ENCODE measurements at places on chromosomes 1 and 21. TPM values are rescaled to one million over a fixed set of nuclear protein-coding genes. Genes with fewer than 3 reads are reported as not detected.

GRCh38 chr1:113904293-113904673, 316 bp downstream of the AP4B1 start:
- peak; percentile 86 for DNase-seq

DNA sequence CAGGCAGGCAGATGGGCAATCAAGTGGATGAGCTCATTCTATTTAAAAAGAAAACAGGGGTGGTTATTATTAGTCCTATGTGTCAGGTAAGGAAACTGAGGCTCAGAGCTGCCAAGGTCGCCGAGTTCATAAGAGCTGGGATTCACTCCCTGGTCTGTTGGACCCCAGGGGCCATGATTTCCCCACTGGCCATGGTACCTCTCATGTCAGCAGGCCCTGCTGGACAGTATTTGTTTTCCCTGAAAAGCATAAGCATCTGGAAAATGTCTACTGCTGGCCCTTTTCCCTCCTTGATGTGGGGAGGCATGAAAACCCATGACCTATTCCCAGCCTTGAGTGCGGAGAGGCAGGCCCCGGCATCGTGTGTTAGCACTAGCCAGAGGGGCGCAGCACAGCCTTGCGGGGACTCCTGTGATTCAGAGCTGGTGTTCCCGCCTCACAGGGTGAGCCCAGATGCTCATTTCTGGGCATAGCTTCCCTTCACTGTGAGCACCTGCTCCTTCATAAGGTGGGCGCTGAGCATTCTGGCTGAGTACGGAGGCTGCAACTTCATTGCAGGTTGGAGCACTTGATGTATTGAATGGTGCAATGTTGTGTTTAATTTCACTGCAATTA, 617.5 kb downstream of the PTPRU start:
- DNase-seq = no peak

- no peak for DNase-seq
Measured at GRCh38 chr1:15640667-15641066, 23.4 kb downstream of the DDI2 start.

- DNase-seq = no peak
Measured at GRCh38 chr1:57094749-57095148, 128.9 kb upstream of the C8B start.

GRCh38 chr1:166170726-166171125, 3.9 kb upstream of the FAM78B start:
- no peak for DNase-seq

- no peak for DNase-seq
Measured at GRCh38 chr1:5067246-5067645, 412.8 kb downstream of the AJAP1 start.

GRCh38 chr1:168509875-168510791, 33.7 kb downstream of the XCL2 start:
- no peak for DNase-seq

DNA sequence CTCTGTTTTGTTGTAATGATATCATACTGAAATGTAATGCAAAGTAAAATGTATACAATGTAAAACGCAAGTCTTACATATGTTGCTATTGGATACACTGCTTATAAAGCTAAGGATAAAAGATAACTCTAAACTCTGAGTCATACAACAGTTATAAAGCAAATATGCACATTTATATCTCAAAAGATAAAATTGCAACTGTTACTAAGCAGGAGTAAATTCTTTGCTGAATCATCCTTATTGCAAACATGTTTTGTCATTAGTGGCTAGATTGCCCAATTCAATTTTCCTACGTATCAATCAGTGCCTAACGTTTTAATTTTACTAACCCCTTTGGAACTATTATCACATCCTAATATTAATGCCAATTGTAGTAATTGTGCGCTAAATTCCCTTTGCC, 762.9 kb downstream of the LTN1 start:
- no peak for DNase-seq

SLC9C2 gene
- total RNA-seq = not detected

C1QTNF12 gene
- 0.36 TPM for total RNA-seq

CHI3L2 gene
- total RNA-seq = 2.4 TPM

ITLN2 gene
- not detected for total RNA-seq

EPHA10 gene
- not detected for total RNA-seq

DISP1 gene
- 4.3 TPM for total RNA-seq

All from osteoblast (primary cell).